ENCODE measurements at places on chromosomes 5 and 9.

GRCh38 chr9:136322756-136323330 lies 4.5 kb upstream of the GPSM1 start:
- DNase-seq, result no peak

DNA sequence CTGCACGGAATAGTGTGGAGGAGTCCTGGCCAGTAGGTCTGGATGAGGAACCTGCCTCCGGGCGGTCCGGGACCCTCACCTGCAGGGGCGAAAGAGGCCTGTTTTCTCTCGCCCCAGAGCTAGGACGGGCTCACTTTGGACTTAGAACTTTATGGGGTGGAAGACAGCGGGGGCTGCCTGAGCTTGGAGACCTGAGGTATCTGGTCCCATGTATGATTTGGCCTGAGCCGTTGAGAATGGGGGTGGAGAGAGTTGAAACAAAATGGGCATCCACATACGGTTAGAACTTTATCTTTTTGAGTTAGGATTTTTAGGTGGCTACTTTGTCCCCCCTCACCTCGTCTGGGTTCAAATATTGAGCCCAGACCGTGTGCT lies 681 bp upstream of the ETF1 start:
- no peak for DNase-seq

- DNase-seq, result peak; percentile 89
Observed at GRCh38 chr5:151659001-151659754, 27.5 kb downstream of the SPARC start.

DNA sequence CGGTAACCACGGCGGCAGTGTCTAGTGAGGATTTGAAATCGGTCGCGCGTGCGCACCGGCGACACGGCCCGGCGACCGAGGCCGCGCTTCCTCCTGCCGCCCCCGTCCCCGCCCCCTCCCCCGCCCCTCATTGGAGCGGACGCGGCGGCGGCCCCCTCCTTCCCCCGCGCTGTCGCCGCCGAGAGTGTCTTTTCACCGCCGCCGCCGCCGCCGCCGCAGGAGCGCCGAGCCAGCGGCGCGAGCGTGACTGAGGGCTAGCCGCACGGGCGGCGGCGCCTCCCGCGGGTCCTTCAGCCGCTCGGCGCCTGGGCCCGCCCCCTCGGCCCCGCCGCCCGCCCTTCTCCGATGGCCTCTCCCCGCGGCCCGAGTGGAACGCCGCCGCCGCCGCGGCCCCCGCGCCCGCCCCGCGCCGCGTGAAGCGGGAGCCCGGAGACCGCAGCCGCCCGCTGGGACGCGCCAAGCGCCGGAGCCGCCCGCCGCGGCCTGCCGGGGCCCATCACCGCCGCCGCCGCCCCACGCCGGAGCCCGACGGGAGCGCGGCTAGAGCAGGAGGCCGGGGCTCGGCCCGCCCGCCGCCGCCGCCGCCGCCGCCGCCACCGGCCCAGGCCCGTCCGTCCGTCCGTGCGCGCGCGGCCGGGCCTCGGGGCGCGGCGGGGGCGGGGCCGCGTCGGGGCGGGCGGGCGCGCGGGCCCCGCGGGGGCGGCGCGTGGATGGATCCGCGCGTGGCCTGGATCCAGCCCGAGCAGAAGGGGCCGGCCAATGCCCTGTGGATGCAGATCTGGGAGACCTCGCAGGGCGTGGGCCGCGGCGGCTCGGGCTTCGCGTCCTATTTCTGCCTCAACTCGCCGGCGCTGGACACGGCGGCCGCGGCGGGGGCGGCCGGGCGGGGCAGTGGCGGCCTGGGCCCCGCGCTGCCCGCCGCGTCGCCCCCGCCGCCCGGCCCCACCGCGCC lies at the start of gene TENT4A:
Gene TENT4A, plus strand, starts transcription at position 159 of the 952 bp plus-strand sequence. Its CDS starts 552 bp downstream, at position 711.
- DNase-seq, result no peak

DNA sequence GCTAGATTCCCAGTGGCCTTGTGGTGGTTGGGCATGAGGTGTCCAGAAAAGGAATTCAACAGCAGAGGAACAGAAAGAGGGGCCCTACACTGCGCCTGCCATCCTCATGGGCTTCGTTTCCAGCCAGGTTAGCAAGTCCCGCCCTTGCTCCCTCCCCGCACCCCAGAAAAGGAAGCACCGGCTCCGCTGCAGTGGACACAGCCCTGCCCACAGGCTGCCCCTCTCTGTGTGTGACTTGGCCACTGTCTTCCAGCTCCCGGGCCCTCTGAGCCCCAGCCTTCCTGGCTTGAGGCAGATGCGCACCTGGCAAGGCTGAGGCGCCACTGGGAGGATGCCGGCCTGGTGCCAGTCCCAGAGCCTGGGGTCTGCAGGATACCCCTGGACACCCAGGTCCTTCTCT lies 305.0 kb upstream of the IRX4 start:
- DNase-seq, result no peak

Data from natural killer cell (primary cell).